ENCODE measurements at places on chromosomes 7 and 10.

DNA sequence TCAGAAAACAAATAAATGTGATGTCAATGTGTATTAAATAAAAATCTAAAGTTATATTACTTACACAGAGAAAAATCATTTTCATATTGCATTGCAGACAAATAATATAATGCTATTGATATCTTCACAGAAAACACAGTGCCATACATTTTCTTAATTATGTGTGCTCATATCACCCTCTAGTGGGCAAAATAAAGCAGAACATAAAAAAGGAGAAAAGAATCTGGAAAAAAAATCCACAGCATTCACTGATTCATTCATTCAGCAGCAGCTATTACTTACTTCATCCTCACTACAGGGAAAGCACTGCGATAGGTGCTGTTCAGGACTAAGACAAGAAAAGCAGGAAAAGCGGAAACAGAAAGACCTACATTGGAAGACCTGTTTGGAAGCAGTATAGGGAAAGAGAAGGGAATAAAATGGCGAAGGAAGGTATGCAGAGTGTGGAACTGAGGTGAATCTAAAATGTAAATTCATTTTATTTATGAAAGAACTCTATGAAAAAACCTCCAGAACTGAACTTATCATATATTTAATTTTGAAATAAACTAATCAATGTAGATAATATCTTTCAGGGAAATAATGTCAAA is 73.2 kb downstream of the POT1 start:
- DNase-seq = peak; percentile 49

GRCh38 chr7:70952311-70952710 is 179.6 kb upstream of the GALNT17 start:
- no peak for DNase-seq

DNA sequence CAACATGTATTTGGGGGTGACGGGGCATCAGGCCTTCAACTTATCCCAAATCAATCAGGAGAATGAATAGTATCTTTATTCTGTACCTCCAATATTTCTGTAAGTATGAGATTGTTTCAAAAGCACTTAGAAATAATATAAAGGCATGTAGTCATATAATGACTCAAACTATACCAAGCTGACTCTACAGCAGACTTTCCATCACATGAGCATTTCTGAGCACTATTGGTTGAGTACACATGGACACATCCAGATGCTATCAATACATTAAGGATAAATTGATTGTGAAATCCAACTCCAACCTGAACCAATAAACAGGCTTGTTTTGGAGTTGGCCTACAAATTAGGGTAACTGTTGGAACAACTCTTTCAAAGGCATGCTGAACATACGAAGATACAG is 229.4 kb downstream of the SFMBT2 start:
- DNase-seq = no peak

DNA sequence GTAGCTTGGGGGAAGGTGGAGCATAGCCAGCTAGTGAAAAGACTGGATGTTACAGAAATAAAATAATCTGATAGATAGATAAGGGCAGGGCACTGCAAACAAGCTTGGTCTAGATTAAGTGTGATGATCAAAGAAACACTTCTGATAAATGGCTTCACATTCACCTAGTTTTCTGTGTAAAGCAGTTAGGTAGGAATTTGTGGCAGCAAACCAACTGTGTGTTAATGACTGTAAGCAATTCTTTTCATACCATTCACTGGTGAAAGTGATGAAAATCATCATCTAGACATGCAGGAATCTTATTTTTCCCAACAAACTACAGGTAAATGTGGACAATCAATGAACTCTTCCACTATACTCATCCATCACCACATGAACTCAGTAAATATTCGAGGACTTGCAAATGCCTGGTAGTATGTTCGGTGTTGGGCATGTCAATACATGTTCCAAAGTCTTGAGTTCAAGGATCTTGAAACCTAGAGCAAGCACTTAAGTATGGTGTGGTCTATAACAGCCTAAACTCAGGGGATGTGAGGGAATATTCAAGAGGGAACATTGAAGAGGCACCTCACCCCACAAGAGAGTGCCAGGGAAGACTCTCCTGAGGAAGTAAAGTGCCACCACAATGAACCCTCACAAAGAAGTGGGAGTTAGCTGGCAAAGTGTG is 20.5 kb downstream of the PON3 start:
- no peak for DNase-seq

DNA sequence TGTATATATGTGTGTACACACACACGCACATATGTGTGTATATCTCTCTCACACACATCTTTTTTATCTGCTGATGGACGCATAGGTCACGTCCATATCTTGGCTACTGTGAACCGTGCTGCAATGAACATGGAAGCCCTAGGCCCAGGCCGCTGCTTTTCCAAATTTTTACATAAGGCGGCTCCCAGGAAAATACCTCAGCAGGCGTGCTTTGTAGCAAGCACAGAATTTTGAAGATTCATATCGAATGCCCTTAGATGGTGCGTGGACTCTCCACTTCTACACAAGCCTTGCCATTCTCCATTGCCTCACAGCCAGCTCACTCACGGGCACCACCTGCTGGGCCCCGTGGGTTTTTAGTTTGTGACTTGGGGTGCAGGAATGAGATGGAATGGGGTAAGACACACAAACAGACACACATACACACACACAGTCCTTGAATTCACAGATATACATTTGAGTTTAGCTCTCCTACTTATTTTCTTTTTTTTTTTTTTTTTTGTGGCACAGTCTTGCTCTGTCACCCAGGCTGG is 57.9 kb upstream of the RNF32 start:
- DNase-seq = no peak

DNA sequence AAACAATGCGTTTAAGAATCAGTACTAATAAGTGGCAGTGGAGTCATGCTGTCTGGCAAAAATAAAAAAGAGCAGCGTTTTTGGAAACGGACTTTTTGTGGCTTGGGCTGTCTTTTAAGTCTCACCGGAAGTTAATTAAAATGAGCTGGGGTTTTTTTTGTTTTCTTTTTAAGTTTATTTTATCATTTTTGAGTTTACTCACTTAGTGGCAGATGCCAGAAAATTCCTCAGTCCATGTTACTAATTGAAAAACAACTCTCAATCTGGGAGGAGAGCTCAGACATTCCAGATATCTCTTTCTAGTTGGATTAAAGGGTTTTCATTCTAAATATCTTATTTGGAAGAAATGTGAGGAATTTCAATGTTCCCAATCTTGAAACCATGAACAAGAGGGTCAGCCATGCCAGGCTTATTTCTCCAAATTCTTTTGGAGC is 133.8 kb upstream of the AGR3 start:
- peak; percentile 22 for DNase-seq

DNA sequence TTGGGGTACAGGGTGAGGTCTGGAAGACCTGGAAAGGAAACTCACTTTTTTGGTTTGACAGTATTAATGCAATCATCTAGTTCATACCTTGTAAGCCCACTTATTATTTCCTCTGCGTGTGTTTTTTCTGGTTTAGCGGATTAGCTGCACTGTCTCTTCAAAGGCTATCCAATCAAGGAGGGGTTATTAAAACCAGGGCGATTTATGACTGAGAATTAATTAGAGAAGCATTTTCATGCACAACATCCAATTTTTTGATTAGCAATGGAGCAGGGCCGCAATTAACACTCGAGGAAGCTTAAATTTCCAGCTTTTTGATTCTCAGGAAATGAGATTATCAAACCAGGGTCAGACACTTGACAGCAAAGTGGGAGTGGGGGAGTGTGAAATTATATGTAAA is 248.9 kb downstream of the EXOC4 start:
- no peak for DNase-seq

DNA sequence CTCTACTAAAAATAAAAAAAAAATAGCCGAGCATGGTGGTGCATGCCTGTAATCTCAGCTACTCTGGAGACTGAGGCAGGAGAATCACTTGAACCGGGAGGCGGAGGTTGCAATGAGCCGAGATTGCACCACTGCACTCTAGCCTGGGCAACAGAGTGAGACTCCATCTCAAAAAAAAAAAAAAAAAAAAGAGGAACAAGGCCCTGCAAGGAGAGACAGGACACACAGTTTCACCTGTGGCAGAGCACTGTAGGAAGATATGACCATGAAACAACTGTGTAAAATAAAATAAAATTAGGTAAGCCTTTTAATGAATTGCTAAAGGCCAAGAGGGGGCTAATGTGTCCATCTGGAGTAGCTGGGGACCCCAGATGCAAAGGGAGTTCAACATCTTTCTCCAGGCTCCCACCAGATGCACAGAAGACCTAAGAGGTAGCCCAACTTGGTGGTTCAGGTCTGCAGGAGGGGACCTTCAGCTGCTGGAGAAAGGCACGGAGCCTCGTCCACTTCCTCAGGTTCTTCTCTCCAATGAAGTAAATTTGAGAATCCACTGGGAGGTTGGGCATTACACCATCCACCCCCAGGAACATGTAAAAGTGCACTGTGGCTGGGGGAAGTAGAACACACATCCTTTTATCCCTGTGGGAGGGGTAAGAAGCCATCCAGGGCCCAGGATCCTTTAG is 12.7 kb downstream of the PPIF start:
- no peak for DNase-seq

DNA sequence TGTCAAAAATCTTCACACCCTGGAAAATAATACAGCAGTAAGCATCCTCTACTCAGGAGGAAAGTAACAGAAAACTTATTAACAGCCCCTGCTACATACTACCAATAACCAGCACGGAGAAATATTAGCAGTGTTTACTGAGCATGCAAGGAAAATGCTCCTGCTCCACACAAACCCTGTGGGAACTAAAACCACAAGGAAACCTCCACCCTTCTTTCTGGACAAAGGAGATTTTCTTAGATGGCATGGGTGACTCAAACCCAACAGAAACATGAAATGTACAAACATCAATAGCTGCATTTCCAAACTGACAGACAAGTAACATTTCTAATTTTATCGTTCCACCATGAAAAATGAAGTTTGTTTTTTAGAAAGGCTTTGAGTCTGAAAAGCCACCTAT is 113.4 kb downstream of the VPS41 start:
- DNase-seq = no peak

DNA sequence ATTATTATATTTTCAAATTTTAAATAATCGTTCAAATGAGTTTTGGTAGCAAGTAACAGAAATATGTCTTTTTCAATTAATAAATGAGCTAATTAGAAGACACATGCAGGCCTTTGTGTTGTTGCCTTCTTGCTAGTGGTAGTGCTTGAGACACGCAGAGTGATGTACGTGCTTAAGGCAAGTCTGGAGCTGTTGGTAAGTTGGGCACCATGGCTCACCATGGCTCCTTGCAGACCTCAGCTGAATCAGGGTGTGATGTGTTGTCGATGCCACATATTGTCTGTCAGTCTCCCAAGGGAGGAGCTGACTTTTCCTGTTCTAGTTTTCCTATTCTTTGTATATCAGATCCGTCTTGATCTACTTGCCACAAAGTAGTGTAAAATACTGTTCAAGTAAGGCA is 8.3 kb downstream of the CDK14 start:
- no peak for DNase-seq

DNA sequence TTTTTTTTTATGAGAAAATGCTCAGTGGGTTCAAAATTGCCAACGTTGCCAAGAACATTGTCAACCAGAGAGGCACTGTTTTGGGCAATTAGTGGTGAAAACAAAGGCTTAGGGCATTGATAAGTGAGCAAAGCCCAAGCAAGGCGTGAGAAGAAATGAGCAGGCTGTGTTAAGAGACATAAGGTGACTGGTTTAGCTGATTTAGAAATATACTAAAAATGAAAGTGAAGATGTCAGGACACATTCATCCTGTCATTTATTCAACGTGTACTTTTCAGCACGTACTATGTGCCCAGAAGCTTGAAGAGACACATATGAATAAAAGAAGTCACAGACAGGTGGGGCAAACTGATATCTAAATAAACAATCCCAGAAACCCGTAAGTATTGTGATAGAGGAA is 31.8 kb downstream of the AOAH start:
- no peak for DNase-seq

DNA sequence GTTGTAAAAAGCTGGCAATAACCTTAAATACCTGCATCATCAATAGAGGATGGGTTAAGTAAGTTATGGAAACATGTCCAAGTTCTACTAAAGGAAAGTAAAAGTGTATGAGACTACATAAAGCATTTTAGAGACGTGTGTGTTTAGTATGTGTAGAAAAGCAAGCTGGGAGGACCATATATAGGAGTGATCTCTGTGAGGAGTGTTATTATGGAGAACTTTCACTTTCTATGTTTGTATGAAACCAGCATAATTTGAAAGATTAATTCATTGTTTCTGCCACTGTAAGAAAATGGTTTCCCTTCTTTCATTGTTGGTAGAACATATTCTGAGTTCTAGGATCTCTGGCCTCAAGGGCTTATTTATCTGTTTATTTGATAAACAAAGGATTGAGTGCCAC is 19.2 kb upstream of the PDLIM1 start:
- DNase-seq = no peak

All from fibroblast of villous mesenchyme (primary cell).